ENCODE measurements at places on chromosomes 5 and 9. TPM values are rescaled to one million over a fixed set of nuclear protein-coding genes. Genes with fewer than 3 reads are reported as not detected.

GRCh38 chr9:128411364-128412119 lies 9.1 kb upstream of the CERCAM start:
- no peak overlapping the region for H3K4me3 ChIP-seq
- H3K36me3 ChIP-seq: no peaks in the 10 kb centered on the region
- no peaks in the 10 kb centered on the region for H3K4me1 ChIP-seq
- DNase-seq: no peak

- peaks cover 21% of the 10 kb centered on the region for H3K36me3 ChIP-seq
- no peak overlapping the region for H3K4me3 ChIP-seq
- peaks cover 55% of the 10 kb centered on the region for H3K4me1 ChIP-seq
- DNase-seq: no peak
Measured at GRCh38 chr9:74949859-74950855, 2.6 kb downstream of the C9orf40 start.

GRCh38 chr9:109242741-109243140 lies 75.7 kb upstream of the FRRS1L start:
- no peak overlapping the region for H3K27ac ChIP-seq
- H3K36me3 ChIP-seq: no peaks in the 10 kb centered on the region
- H3K4me3 ChIP-seq: no peak overlapping the region
- H3K27me3 ChIP-seq: peaks cover 31% of the 10 kb centered on the region

DNA sequence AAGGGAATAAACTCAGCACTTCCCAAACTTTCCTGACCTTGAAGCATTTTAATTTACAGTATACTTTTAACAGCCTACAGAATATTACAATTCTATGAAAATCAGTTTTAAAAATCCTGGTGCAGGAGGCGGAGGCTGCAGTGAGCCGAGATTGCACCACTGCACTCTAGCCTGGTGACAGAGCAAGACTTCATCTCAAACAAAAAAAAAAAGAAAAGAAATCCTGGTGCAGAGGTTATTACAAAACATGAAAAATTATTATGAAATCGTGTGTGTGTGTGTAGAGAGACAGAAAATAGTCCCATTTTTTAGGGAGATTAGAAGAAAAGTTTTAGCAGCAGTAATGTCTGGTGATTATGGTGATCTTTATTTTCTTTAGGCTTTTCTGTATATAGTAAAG lies 26.9 kb downstream of the GOLPH3 start:
- H3K27me3 ChIP-seq: no peaks in the 10 kb centered on the region
- peaks cover 17% of the 10 kb centered on the region for H3K4me1 ChIP-seq
- DNase-seq: no peak

DNA sequence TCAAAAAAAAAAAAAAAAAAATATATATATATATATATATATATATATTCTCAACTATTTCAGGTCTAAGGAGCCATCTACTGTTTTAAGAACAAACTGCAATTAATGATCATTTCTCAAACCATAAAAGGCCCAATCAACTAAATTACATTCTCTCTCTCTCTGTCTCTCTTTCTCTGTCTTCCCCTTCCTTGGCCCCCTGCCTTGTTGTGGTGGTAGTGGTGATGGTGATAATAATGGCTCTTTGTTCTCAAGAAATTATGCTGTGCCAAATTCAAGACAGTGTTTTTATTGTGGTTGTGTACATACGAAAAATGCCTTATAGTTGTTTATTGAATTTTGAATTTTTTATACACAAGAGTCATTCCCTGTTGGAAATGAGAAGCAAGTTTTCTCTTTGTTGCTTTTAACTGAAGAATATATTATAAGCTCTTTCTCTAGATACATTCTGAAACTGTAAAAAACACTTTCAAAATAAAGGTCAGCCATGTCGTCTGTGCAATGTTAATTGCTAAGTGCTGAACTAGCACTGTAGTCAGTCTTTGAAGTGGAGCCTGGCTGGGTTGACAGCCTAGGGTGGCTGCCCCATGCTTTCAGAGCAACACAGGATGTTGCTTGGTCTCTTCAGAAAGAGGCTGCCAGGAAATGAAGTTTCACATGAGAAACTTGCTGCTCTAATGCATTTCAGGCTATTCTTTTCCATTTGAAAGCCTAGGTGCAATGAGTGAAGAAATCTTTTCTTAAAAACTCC lies 96.0 kb downstream of the HINT1 start:
- DNase-seq: peak; percentile 85
- H3K4me3 ChIP-seq: peak overlapping the region; percentile 13
- H3K27ac ChIP-seq: peak overlapping the region; percentile 92
- H3K27me3 ChIP-seq: no peaks in the 10 kb centered on the region
- H3K36me3 ChIP-seq: peaks cover 35% of the 10 kb centered on the region

- peak; percentile 83 for DNase-seq
- H3K27ac ChIP-seq: no peak overlapping the region
- H3K4me3 ChIP-seq: no peak overlapping the region
- H3K4me1 ChIP-seq: peaks cover 1% of the 10 kb centered on the region
- H3K36me3 ChIP-seq: no peaks in the 10 kb centered on the region
- peaks cover 12% of the 10 kb centered on the region for H3K27me3 ChIP-seq
Measured at GRCh38 chr9:32579706-32580331, 6.9 kb upstream of the NDUFB6 start.

DNA sequence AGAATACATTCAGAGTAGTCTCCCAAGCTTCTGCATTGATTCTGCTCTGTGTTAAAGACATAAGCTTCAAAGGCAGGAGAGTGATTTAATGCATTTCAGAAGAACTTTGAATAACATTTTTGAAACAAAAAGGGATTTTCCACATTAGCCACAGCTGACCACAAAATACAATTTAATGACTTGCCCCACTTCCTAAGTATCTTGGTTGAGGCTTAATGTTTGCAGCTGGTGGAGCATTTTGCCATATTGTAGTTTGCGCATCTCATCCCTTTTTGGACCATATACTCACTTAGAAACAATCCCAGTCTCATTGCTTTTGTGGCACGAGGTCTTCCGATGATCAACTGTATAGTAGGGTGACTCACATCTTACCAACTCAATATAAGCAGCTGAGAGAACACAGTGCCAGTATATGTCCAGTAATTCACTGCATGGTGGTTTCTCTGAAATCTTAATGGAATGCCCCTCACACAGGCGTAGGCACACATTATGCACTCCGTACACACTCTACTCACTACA lies 455.8 kb upstream of the PTGER4 start:
- H3K27me3 ChIP-seq: no peaks in the 10 kb centered on the region
- peak; percentile 14 for DNase-seq
- H3K36me3 ChIP-seq: peaks cover 2% of the 10 kb centered on the region
- peak overlapping the region; percentile 32 for H3K27ac ChIP-seq
- peak overlapping the region; percentile 0 for H3K4me3 ChIP-seq

GRCh38 chr9:77417566-77417965 lies 230.6 kb downstream of the GNA14 start:
- H3K27ac ChIP-seq: no peak overlapping the region
- no peaks in the 10 kb centered on the region for H3K27me3 ChIP-seq
- peaks cover 8% of the 10 kb centered on the region for H3K36me3 ChIP-seq
- DNase-seq: no peak

IQGAP2 gene
- 90.5 TPM for total RNA-seq

C5orf34 gene
- 10.7 TPM for total RNA-seq

Data from activated CD4-positive, alpha-beta T cell treated with anti-CD3 and anti-CD28 coated beads, Interleukin-2, amount 10 ng/mL, durations not matched to agents 7 days and 5 days (primary cell).